Transverse colon (tissue), 4 donors: ENCODE measurements at places on chromosomes 2 and 18. TPM values are rescaled to one million over a fixed set of nuclear protein-coding genes. Genes with fewer than 3 reads are reported as not detected.

The ZBTB7C gene
- total RNA-seq, result 81.2 TPM

The KCNJ3 gene
- total RNA-seq, result 0.40 TPM

The MOGAT1 gene
- total RNA-seq, result 0.80 TPM

The CAVIN2 gene
- total RNA-seq, result 59.3 TPM

The SKA1 gene
- 0.14 TPM for total RNA-seq
